HEK293T (cell line): ENCODE measurements at places on chromosomes 3 and 15.

GRCh38 chr15:26729581-26729980 is 43.3 kb downstream of the GABRB3 start:
- DNase-seq: no peak

DNA sequence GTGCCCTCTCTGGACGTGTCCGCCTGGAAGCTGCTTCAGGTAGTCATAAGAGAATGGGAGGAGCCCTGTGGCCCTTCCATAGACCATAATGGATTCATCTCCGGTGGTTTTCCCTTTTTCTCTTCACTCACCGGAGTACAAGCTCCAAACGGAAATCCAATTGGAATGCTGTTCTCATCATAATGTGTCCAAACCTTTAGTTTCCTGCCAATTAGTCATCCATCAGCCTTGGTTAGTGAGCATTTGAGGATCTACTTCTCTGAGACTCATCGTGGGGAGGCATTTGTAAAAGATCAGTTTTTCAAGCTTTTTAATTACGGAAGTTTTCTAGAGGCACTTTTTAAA is 34.9 kb downstream of the ABHD2 start:
- DNase-seq: no peak

DNA sequence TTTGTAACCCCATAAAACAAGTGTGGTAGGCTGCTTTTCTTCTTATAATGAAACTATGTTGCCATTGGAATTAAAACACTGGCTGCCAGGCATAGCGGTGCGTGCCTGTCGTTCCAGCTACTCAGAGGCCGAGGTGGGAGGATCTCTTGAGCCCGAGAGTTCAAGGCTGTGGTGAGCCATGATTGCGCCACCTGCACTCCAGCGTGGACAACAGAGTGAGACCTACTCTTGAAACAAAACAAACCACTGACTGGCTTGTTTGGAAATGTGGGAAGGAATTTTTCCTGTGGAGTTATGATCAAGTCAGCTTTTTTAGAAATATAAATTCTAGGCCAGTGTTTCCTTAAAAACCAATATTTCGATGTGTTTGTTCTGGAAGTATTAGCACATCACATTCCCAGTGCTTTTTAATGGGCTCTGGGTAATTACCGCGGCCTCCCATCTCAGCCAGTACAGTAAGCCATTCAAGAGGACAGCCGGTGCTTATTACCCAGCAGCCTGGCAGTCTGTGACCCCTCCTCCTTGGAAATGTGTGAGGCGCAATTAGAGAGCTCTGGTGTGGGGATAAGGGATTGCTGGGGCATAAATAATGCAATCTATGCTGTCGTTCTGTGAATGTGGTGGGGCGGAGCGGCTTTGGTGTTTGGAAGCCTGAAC is 58.3 kb upstream of the TRAK1 start:
- DNase-seq: no peak

DNA sequence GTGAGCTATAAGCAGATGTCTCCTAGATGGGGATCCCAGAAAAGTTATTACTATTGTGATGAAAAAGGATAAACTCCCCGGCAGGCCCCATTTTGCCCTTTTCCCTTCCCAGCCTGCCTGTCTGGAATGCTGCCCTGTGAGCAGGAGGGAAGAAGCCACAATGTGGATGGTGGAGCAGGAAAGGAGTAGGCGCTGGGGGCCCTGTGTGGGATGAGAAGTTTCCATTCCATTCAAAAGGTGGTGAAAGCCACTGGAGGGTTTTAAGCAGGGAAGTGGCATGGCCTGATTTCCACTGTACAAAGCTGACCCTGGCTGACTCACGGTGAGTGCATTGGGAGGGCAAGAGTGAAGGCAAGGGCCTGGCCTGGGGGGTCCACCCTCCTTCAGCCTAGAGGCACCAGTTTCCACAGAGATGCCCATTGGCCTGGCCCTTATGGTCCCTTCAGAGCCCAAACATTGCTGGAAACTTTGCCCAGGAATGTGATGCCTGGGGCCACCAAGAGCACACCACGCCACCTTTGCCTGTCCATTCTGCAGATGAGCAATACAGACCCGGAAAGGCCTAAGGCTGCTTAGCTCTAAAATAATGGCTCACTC is 206.9 kb downstream of the RPLP1 start:
- DNase-seq: no peak

- DNase-seq: no peak
Observed at GRCh38 chr3:171350364-171350763, 109.8 kb downstream of the TNIK start.

DNA sequence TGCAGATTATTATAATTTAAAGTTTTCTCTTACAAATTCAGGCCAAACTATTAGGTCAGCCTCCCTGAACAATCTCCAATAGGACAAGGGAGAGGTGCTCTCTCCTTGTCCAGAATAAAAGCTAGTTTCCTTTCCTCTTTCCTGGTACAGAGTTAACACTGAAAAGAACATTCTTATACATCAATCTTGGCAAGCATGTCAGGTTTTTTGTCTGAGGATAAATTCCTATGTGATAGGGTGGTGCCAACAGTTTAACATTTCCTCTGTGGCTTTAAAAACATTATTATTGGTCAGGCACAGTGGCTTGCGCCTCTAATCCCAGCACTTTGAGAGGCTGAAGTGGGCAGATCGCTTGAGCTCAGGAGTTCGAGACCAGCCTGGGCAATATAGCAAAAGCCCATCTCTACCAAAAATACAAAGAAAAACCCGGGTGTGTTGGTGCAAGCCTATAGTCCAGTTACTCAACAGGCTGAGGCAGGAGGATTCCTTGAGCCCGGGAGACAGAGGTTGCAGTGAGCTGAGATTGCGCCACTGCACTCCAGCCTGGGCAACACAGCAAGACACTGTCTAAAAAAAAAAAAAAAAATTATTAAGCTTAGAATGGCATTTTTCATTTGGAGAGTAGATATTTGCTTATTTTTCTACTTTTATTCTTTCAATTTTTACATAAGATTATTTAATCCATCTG is 13.7 kb upstream of the ULK4 start:
- no peak for DNase-seq

DNA sequence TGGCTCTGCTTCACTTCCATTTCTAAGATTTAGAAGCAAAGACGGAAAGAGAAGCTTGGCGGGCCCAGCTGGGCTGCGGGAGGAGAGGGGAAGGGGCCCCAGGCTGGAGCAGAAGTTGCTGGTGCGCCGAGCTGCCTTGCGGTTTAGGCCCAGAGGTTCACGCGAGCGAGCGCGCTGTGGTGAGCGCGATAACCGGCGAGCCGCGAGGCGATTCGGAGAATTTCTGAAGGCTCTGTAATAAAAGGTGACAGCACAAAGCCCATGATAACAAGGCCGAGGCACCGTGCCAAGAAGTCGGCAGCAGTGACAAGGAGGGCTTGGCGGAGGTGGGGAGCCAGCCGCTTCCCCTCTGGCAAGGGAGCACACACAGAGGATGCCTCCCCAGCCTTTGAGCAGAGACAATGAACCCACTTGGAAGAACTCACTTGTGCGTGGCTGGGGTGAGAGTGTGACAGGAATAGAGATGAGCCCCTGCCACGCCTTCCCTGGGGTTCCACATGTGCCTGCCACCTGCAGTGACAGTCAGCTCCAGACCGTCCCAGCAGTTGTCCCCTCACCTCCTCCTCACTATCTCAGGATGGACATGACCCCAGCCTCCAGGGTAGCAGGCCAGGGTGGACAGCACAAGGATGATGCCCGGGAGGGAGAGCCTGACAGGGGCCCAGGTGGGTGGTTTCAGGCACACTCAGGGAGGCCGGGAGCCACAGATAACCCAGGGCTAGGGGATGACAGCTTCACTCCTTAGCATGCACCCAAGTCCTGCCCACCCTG is 315.2 kb downstream of the UACA start:
- DNase-seq: no peak

DNA sequence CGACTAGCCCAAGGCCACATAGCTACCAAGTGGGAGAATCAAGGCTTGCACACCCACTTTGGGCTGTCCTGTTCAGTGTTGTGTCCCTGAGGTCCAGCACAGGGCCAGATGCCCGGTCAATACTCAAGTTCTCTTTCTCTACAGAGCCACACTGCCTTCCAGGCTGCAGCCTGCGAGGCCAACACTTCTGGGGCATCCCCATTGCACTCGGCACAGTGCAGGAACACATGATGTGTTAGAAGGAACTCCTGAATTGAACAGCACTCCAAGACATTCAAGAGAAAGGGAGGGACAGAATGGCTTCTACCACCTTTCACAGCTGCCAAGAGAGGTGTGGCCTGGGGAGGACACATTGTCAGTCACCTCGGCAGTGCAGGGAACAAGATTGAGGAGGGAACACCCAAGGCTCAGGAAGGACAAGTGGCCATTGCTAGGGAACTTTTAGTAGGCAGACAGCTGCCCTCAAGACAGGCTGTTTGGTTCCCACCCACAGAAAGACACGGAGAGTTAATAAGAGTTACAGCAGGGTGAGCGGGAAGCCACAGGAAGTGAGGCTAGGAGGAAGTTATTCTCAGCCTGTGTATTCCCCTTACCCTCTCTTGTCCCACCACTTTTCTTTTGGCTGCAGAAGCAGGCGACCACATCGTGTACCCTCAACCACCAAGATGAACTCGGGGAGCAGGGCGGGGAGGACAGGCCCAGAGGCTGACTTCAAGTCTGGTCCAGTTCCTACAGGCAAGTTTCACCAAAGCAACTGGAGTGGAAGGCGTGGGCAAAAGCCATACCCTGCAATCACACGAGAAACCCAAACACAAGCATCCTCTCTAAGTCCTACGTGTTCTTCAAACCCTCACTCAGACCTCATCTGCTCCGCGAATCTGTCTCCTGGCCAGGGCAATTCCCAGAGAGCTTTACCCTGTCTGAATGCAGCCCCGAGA is 69.4 kb downstream of the SRGAP3 start:
- DNase-seq: no peak

DNA sequence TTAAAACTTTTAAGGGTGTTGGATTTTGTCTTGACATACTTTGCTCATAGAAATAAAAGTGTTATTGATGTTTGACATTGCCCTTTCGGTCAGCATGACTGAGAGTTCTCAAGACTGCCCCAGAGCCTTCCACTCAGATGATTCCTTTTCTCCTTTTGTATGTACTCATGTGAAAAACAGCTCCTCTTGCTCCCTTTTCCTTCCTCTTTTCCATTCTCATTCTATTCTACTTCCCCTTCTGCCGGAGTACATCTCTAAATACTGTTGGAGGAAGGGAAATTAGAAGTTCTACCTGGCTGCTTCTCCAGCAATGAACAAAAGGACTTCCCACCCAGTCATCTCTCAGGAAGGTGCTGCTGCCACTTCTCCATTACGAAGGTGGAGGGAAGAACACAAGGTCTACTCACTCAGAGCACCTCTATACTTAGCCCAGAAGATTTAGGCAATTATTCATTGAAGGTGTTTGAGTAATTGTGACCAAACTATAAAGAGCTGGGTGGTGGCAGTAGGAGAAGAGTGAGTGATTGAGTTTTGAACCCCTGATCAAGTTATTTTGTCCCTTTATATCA is 163.8 kb upstream of the MBNL1 start:
- no peak for DNase-seq

DNA sequence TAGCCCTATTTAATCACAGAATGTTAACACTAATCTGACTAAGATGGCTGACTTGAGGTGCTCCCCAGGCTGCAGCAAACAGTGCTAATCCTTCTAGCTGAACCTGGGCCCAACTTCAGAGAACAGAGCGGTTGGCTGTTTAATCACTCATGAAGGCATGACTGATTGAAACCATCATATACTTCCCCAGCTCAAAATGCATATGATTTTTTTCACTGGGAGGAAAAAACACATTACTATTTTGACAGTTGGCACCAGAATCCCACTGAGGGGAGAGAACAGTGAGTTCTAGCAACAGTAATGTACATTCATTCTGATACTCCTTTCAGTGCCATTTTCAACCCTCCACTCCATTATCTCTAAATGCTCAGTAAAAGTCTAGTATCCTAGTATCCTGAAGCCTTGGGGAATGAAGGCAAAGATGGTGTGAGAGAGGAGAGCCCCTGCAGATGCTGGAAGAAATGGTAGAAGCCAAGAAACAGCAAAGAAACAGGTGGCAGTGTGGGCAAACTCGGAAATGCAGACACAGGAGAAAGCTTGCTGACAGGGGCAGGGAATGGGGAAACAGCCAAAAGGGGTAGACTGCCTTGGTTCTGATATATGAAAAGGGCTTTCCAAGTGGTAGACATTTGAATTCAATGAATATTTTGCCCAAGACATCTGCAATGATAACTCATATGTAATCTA is 34.4 kb upstream of the CASR start:
- DNase-seq: no peak

DNA sequence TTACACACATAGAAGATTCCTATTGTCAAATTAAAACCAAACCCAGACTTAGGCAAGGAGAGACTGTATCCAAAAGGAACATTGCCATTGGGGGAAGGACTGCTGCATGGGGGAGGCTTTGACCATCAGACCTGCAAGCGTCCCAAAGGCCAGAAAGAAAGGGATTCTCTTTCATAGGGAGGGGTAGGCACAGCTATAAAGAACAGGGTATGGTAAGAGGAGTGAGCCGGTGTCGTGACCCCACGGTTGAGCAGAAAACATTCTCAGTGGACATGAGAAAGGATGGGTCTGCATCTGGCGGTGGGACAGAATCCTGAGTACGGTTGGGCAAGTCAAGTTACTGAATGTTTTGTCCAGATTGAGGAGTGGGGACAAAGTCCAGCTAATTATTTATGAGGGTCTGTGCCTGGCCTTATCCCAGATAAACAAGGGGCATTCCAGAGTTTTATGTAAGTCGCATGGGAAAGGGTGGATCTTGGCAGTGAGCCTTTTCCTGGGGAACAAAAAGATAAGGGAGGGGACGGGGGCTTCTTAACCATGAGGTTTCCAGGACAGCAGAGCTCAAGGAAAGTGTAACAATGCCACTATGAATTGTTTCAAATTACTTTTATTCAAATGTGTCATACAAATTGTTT is 357.8 kb downstream of the OCA2 start:
- DNase-seq: no peak

DNA sequence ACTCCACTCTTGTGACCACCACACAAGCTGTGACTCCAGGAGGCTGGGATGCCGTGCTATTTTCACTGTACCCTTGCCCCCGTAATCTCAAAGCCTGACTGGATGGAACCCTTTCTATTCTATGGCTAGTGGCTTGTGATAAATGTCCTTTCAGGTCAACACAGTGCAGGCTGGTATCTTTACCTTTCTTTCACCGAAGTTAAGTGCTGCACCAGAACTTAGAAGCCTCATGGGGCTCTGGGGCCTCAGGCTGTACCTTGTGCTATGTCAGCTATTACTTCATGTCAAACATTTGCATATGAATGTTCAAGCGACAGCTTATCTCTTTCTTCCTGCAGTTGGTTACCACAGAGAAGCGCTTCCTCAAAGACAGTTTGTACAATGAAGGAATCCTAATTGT is 66.8 kb downstream of the RPL39L start:
- DNase-seq: no peak

- no peak for DNase-seq
Observed at GRCh38 chr3:126367316-126367805, 10.2 kb upstream of the KLF15 start.
